ENCODE measurements at places on chromosomes 4 and X.

DNA sequence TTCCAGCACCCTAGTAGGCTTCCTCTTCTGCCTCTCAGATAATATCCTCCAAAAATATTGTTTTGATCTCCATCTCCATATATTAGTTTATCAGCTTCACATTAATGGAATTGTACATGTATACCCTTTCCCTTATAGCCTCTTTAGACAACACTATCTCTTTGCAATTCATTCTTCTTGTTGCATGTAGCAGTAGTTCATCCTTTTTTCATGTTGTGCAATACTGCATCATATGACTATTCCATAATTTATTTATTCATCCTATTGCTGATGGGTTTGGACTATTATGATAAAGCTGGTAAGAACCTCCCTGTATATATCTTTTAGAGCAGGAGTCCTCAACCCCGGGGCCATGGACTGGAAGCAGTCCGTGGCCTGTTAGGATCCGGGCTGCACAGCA is 148.2 kb upstream of the FAT1 start:
- no peak for DNase-seq

DNA sequence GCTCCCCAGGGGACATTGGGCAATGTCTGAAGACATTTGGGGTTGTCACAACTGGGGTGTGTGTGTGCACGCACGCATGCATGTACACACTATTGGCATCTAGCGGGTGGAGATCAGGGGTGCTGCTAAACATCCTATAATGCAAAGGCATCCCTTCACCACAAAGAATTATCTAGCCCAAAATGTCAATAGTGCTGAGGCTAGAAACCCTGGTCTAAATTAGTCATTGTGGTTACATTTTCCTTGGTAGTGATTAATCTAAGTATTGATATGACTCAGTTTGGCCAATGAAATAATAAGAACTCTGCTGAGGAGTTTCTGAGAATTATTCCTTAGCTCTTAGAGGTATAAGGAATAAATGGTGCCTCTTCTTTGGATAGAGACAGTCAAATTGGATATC is 200.2 kb downstream of the CLCN4 start:
- peak; percentile 30 for DNase-seq

DNA sequence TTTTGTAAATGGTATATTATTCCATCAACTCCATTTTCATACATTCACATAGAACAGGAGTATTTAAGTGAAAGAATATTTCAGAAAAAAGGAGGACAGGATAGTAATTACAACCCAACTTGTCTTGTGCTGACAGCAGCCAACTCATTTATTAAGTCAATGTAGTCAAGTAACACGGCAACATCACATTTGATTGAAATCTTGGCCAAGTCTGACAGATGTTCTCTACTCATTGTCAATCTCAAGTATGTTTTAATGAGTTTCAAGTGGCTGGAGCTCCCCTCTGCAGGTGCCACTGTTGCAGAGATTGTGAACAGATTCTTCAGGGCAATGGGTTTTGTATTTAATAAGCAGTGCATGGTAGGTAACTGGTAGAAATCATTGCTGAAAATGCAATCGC is 332.5 kb downstream of the C4orf33 start:
- no peak for DNase-seq

DNA sequence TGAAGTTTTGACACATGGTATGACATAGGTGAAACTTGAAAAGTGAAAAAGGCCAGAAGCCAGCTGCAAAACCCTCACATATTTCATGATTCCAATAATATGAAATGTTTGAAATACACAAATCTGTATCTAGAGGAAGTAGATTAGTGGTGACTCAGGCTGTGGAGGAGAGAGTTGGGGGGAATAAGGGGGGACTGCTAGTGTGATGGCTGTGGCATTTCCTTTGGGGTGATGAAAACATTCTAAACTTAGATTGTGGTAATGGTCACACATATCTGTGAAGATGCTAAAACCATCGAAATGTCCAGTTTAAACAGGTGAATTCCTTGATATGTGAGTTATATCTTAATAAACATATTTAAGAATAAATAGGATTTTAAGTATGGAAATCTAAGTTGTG is 343.5 kb upstream of the SFRP2 start:
- DNase-seq, result no peak

DNA sequence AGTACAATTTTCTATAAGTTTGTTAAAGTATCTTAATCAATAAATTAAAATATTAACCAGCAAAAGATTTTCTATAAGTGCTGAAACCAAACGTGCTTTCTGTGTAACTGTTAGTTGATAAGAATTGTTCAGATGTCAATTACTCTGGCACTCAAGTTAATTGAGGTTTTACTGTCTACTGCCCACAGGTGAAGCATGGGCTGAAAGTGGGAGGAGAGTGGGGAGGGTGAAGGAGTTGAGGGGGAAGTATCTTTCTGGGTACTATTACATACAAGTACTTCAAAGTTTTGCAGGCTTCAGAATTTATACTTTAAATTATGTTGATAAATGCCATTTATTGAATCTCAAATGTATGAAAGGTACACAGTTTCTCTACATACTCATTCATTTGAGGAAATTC is 19.1 kb upstream of the CXCL3 start:
- DNase-seq, result no peak

DNA sequence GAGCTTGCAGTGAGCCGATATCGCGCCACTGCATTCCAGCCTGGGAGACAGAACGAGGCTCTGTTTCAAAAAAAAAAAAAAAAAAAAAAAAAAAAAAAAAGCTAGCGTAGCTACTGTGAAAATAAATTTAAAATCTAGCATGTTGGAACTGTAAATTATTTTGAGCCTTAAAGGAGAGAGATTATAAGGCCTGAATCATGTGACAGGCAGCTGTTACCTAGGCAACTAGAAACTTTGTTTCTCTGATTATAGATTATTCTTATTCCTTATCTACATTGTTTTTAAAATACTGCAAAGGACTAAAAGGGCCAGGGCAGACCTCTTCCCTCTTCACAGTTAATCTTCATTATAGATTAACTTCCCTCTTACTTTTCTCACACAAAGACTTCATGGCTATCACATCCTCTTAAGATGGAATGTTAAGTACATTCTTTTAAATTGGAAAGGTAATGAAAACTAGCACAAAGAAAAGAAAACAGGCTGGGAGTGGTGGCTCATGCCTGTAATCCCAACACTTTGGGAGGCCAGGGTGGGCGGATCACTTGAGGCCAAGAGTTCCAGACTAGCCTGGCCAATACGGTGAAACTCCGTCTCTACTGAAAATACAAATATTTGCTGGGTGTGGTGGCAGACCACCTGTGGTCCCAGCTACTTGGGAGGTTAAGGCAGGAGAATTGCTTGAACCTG is 21.1 kb upstream of the PDS5A start:
- no peak for DNase-seq

DNA sequence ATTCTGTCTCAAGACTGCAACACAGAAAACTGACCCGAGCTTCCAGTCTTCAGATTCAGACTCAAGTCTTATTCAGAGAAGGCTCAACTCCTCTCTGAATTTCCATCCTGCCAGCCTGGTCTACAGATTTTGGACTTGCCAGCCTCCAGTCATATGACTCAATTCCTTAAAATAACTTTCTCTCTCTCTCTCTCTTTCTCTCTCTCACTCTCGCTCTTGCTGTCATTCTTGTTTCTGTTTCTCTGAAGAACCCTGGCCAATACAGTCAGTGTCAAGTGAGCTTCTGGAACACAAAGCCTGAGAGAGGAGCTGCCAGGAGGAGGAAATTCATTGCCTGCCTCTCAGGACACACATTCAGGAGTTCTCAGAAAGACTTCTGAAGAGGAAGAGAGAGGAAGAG is 154.9 kb downstream of the PARM1 start:
- no peak for DNase-seq

DNA sequence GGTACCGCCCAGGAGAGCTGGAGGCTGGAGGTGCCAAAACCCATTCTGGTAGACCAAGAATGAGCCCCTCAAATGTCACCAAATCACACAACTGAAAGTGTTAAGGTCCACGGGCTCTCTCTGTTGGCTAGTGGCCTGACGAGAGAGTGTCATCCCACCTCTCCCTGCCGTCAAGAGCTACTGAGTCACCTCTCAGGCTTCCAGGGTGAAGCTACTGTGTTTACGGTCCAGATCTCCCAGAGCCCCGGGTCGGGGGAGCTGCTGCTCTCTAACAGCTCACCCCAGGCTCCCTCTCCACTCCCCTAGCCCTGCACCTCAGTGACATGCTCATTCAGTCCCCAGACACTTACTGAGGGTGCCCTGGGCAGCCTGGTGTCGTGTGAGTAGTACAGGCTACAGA is 59.2 kb downstream of the ADGRG2 start:
- DNase-seq, result no peak

GRCh38 chr4:175017751-175018150 is 99.6 kb downstream of the ADAM29 start:
- DNase-seq, result no peak

DNA sequence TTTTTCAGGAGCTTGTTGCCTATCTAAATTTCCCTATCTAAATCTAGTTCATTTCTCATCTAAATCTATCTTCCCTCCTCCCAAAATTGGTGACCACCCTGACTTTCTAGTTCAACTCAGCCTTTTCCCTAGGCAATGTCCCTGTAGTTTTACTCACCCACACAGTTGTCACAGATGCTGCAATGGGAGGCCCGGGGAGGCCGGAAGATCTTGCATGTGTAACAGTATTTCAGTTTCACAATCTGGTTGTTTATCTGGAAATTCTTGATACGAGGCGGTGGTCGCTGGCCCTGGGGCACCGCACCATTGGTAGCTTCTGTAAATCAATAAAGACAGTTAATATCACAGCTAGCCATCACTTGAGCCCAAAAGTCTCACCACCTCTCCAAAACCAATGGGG is 20.2 kb downstream of the ZDHHC9 start:
- DNase-seq, result no peak
